ENCODE measurements at places on chromosomes 11 and 22.

GRCh38 chr11:120290956-120291355 lies 34.1 kb upstream of the TLCD5 start:
- no peaks in the 10 kb centered on the region for H3K36me3 ChIP-seq
- H3K27ac ChIP-seq, result no peak overlapping the region
- no peaks in the 10 kb centered on the region for H3K4me1 ChIP-seq
- H3K4me3 ChIP-seq, result no peak overlapping the region
- no peaks in the 10 kb centered on the region for H3K27me3 ChIP-seq
- DNase-seq, result no peak

- H3K27ac ChIP-seq, result no peak overlapping the region
- H3K4me1 ChIP-seq, result peaks cover 56% of the 10 kb centered on the region
- H3K27me3 ChIP-seq, result no peaks in the 10 kb centered on the region
- no peaks in the 10 kb centered on the region for H3K36me3 ChIP-seq
- no peak for DNase-seq
Observed at GRCh38 chr11:68506908-68507307, 46.4 kb downstream of the PPP6R3 start.

- no peak overlapping the region for H3K27ac ChIP-seq
- no peaks in the 10 kb centered on the region for H3K36me3 ChIP-seq
- no peak overlapping the region for H3K4me3 ChIP-seq
- DNase-seq, result no peak
- H3K27me3 ChIP-seq, result no peaks in the 10 kb centered on the region
- H3K4me1 ChIP-seq, result no peaks in the 10 kb centered on the region
Observed at GRCh38 chr11:81717695-81718094, 1016.0 kb downstream of the FAM181B start.

DNA sequence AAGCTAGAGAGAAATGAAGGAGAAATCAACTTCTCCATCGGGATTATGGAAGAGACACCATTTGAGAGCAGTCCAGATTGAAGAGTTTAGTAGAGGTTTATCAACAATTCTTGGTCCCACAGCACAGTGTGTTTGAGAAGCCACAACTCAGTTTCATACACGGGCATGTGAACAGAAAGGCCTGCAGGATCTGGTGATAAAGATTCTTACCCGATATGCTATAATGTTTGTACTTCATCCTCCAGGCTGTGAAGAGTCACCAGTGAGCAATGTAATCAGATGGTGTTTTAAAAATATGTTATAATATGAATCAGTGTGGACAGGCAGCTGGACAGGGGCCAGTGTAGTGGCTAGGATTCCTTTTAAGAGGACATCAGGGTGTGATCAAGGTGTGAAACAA lies 29.7 kb upstream of the VWA5A start:
- no peak overlapping the region for H3K4me3 ChIP-seq
- no peaks in the 10 kb centered on the region for H3K4me1 ChIP-seq
- DNase-seq, result no peak
- no peaks in the 10 kb centered on the region for H3K36me3 ChIP-seq

GRCh38 chr11:128468111-128468510 lies 119.2 kb downstream of the ETS1 start:
- peaks cover 12% of the 10 kb centered on the region for H3K36me3 ChIP-seq
- H3K27me3 ChIP-seq, result no peaks in the 10 kb centered on the region
- DNase-seq, result no peak

DNA sequence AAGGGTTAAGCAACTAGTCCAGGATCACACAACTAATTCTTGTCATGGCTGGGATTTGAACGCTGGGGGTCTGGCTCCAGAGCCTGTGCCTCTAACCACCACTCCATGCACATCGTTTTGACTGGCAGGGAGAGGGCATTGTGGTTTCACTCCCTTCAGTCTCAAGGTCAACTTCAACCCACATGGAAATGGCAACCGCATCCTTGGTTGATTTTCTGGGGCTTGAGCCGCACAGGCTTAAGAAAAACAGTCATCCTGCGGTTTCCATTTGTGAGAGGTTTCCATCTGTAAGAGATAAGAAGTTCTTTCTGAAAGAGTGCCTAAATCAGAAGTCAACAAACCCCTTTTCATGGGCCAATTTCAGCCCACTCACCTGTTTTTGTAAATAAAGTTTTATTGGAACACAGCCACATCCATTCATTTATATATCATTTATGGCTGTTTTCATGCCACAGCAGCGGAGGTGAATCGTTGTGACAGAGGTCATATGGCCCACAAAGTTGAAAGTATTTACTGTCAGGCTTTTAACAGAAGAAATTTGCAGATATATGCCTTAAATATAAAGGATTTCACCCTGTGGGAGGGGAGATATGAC lies 65.7 kb downstream of the SGSM1 start:
- no peaks in the 10 kb centered on the region for H3K27me3 ChIP-seq
- no peak overlapping the region for H3K27ac ChIP-seq
- no peak for DNase-seq
- peaks cover 16% of the 10 kb centered on the region for H3K36me3 ChIP-seq
- no peak overlapping the region for H3K4me3 ChIP-seq
- no peaks in the 10 kb centered on the region for H3K4me1 ChIP-seq

- H3K4me3 ChIP-seq, result no peak overlapping the region
- no peaks in the 10 kb centered on the region for H3K36me3 ChIP-seq
- H3K27me3 ChIP-seq, result no peaks in the 10 kb centered on the region
- DNase-seq, result no peak
Observed at GRCh38 chr11:22584976-22585375, 40.6 kb downstream of the FANCF start.

DNA sequence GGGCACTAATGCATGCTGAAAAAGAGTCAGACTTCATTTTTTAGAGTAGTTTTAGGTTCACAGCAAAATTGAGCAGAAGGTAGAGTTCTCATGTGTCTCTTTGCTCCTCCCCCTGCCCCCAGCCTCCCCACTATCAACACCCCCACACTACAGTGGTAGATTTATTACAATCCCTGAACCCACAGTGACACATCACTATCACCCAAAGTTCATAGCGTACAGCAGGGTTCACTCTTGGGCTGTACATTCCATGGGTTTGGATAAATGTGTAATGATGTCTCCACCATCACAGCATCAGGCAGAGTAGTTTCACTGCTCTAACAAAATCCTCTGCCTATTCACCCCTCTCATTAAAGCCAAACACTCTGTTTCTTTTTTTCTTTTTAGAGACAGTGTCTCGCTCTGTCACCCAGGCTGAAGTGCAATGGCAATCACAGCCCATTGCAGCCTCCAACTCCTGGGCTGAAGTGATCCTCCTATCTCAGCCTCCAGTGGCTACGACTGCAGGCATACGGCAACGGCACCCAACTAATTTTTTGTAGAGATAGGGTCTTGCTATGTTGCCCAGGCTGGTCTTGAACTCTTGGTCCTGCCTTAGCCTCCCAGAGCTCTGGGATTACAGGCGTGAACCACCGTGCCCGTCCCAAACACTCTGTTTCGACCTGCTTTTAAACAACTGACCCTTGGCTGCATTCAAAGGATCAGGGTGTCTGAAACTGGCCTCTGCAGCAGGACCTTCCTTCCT lies 4.1 kb downstream of the BEST1 start:
- peak overlapping the region; percentile 61 for H3K27ac ChIP-seq
- peak overlapping the region; percentile 50 for H3K4me3 ChIP-seq
- no peak for DNase-seq
- no peaks in the 10 kb centered on the region for H3K27me3 ChIP-seq

GRCh38 chr11:78690352-78690987 lies 115.8 kb upstream of the NARS2 start:
- no peak overlapping the region for H3K4me3 ChIP-seq
- H3K27me3 ChIP-seq, result no peaks in the 10 kb centered on the region
- no peaks in the 10 kb centered on the region for H3K36me3 ChIP-seq

GRCh38 chr11:16095756-16096155 lies 260.6 kb downstream of the SOX6 start:
- H3K4me3 ChIP-seq, result no peak overlapping the region
- DNase-seq, result no peak
- no peaks in the 10 kb centered on the region for H3K27me3 ChIP-seq
- no peaks in the 10 kb centered on the region for H3K36me3 ChIP-seq
- H3K27ac ChIP-seq, result no peak overlapping the region
- H3K4me1 ChIP-seq, result no peaks in the 10 kb centered on the region

GRCh38 chr11:58905011-58905720 lies 34.1 kb upstream of the GLYATL1 start:
- peak; percentile 31 for DNase-seq
- no peaks in the 10 kb centered on the region for H3K36me3 ChIP-seq
- peaks cover 25% of the 10 kb centered on the region for H3K27me3 ChIP-seq
